ENCODE measurements at places on chromosomes 1 and 21. TPM values are rescaled to one million over a fixed set of nuclear protein-coding genes. Genes with fewer than 3 reads are reported as not detected.

The SAMSN1 gene
- 0.90 TPM for total RNA-seq

The SLC16A4 gene
- 0.41 TPM for total RNA-seq

The TAF5L gene
- 34.6 TPM for total RNA-seq

The DHRS3 gene
- 17.7 TPM for total RNA-seq

The OBSCN gene
- 25.2 TPM for total RNA-seq

The CELA2A gene
- not detected for total RNA-seq

The TINAGL1 gene
- total RNA-seq: 14.2 TPM

The PCP4L1 gene
- not detected for total RNA-seq

The ACTL8 gene
- total RNA-seq: 1.4 TPM

The NPHP4 gene
- total RNA-seq: 22.1 TPM
